ENCODE measurements at places on chromosomes 16 and 17.

GRCh38 chr17:5042157-5043022 lies 7.2 kb upstream of the SLC52A1 start:
- DNase-seq = no peak

DNA sequence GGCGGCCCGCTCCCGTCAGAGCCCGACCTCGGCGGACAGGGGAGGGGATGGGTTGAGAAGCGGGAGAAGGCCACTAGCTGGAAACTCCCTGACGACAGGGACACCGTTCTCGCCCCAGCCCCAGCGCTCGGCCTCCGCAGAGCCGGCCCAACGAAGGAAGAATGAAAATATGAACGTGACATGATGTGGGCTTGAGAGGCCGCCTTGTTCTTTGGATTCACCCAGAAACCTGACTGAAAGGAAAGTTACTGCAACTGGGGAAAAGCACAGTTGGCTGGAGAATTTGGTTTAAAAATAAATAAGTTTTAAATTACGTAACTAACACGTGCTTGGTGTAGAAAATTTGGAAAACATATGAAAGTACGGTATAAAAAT lies 21.1 kb downstream of the NPTX1 start:
- peak; percentile 80 for DNase-seq

DNA sequence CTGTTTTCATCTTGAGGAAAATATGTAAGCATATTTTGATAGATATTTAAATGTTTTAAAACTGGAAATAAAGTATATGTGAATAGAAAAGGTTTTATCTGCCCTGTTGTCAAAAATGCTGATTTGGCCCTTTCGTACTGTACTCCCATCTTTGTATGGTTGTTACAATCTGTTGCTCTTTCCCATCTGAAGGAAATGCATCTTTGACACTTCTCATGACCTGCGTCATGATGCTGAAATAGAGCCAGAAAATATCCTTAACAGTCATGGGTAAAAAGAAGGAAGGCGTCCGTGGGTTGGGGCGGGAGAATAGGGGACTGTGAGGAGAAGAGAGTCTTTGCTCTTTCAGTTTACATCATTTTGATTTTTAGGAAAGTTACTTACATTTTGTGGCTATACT lies 327.7 kb downstream of the BCAS3 start:
- no peak for DNase-seq

- no peak for DNase-seq
Measured at GRCh38 chr17:49170216-49170615, 37.6 kb downstream of the B4GALNT2 start.

DNA sequence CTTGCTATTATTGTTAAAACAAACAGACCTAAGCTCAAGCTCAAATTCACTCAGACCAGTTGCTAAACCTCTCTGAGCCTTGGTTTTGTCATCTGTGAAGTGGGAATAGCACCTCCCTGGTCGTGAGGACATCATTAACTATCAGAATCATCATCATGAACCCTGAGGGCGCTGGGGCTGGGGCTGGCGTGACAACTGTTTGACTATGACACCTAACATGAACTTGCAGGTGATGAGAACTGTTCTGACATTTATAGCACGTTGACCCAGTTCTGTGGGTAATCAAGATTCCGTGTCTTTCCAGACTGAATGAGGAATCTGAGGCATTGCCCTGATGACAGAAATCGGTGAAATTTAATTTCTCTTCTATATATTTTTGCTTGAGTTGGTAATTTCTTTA lies 71.3 kb upstream of the CDH5 start:
- no peak for DNase-seq

GRCh38 chr17:5668557-5669138 lies 84.3 kb upstream of the NLRP1 start:
- no peak for DNase-seq

DNA sequence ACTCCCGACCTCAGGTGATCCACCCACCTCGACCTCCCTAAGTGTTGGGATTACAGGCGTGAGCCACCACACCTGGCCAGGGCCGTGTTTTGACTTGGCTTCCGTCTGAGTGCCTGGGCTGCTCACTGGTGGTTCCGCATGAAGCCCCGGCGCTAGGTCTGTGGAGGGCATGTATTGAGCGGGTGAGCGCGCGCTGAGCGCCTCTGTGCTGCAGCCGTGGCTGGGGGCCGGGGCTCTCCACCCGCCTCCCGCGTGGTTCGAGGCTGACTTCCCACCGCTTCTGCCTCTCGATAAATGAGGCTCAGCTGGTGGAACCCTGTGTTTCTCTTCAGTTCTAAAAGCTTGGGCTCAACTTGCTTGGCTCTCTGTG lies 38.9 kb upstream of the ATP2A3 start:
- no peak for DNase-seq

DNA sequence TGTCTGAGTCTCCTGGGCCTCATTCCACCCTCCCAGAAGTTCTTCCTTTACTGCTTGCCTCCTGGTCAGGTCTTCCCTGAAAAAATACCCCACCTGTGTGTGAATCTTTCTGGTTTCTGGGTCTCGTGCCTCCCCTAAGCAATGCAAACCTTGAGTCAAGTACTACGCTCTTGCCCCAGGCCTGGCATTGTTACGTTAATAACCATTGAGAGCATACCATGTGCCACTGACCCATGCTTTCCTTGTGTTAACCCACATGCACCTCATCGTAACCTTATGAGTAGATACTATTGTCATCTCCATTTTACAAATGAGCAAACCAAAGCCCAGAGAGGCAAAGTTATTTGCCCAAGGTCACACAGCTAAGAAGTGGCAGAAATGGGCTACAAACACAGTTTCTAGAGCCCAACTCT lies 25.4 kb upstream of the TOB1 start:
- no peak for DNase-seq

DNA sequence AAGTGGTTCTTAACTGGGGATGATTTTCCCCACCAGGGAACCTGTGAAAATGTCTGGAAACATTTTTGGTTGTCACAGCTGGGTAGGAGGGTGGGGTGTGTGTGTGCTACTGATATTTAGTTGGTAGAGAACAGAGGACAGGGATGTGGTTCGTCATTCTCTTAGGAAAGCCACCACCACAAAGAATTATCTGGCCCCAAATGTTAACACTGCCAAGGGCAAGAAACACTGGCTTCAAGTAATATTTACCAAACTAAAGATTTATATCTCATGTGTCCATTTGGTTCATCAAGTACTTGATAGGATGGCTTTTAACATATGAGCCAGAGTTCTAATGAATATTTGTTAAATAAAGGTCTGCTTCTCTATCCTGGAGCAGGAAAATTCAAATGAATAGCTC lies 19.5 kb downstream of the MPHOSPH6 start:
- no peak for DNase-seq

DNA sequence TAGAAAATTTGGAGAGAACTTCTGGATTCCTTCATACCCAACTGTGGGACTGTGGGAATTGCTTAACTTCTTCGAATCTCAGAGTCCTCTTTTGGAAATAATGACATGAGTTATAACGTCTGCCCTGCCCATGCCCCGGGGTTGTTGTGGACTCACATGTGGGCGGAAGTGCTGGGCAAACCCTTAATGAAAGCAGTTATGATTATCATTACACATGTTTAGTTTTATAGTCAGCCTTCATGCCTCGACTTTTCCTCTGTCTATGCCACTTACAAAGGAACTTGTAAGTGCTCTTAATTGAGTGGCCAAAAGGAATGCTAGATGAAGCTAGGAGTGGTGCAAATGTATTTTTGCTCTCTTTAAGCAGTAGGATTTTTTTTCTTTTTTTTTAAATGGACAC lies 3.9 kb downstream of the KRT27 start:
- no peak for DNase-seq

DNA sequence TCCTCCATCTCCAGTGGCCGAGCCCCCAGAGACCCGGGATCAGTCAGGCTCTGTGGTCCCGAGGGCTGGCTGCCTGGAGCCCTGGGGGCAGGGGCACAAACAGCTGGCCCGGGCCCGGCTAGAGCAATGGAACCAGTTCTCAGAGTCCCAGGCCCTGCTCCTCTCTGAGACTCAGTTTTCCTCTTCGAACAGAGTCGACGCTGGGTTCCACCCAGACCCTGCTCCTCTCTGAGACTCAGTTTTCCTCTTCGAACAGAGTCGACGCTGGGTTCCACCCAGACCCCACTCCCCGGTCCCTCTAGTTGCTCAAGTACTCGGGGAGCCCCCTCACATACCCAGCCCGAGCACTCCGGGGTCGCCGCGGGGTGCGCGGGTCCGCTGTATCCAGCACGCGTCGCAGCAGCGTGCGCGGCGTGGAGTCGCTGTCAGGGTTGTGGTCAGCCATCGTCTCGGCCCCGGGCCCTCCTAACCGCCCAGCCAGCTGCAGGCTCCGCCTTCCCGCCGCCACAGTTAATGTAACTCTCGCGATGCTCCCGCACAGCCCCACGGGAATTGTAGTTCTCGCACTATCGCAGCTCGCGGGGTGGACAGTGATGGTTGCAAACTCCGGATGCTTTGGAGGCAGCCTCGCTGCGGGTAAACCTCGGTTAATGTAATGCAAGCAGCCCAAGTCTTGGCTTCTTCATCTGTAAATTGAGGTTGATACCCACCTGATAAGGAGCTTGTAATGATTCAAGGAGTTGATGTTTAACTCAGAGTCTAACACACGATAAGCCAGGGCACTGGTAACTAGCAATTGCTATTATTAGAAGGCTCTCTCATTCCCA lies 8.5 kb upstream of the THAP11 start:
- DNase-seq = peak; percentile 97

GRCh38 chr16:23121024-23121423 lies 28.2 kb downstream of the USP31 start:
- no peak for DNase-seq

- DNase-seq = no peak
Measured at GRCh38 chr17:76805319-76805718, 62.9 kb upstream of the MGAT5B start.

DNA sequence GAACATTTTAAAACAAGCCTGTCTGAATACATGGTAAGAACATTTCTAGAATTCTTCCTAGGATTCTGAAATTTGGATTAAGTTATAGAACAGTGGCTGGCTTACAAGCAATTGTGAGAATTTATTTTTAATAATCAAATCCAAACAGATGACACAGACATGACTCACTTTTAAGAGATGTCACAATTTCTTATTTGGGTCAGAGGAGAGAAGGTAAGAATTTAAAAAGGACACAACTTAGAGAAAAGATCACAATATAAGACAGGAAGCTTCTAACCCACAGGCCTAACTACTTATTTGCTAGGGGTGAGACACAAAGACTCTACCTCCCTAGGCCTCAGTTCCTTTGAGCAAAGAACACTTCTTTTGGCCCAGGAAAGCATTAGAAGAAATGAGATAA lies 32.7 kb downstream of the ZZEF1 start:
- no peak for DNase-seq

- no peak for DNase-seq
Measured at GRCh38 chr17:9146064-9146463, 124.8 kb downstream of the NTN1 start.

DNA sequence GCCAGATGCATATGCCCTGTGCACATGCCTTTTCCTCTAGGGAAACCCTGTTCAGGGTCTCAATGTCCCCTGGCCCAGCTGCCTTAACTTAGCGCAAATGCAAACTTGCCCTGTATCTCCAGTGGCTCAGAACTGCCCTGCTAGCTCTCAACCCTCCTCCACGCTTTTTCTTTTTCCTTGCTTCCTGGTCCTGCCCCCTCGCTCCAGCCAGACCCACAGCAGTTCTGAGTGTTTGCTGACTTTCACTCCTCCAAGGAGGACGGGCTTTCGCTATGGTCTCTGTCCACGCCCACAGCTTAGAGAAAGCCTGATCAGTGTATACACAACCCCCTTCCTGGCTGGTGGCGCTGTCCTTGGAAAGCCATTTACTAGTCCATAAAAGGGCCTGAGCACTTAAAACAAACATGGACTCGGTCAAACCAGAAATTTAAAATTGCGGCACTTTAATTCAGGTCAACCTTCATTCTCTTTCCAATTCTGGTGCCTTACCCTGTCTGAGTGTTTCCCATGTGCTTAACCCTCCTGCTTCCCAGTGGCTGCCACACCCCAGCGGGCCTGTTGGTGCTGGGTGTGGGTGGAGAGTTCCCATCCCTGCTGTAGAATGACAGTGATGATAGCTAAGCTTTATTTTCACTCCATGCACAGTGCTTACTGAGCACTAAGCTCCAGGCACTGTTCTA lies 15.6 kb upstream of the TMEM98 start:
- DNase-seq = no peak

DNA sequence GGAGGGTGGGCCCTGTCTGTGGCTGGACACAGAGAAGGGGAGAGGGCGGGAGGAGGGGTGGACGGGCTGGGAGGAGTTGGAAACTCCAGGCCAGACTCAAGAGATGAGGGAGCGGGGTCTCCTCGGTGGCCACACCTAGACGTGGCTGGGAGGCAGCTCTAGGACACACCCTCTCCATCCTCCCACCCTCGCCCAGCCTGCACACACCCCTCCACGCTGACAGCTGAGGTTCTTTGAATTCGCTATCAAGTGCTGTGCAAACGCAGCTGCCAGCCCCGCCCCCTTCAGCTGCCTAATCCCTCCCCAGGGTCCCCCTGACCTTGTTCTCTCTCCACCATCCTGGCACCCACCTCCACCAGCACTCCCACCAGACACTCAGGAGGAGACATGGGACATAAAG lies 48.7 kb downstream of the DNAH17 start:
- DNase-seq = no peak

- peak; percentile 87 for DNase-seq
Measured at GRCh38 chr17:77516902-77517301, 376.1 kb downstream of the SEC14L1 start.

DNA sequence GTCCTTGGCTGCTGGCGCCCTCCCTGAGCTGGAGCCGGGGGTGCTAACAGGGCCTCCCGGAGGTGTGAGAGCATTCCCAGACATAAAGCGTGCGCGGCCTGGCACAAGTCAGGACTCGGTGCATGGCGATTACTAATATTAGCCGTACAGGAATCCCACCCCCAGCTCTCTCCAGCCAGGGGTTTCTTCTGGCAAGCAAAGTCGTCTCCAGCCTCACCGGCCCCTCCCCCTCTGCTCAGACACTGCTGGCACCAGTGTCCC lies 5.0 kb downstream of the CASKIN1 start:
- DNase-seq = no peak

- no peak for DNase-seq
Measured at GRCh38 chr16:83721676-83722075, 86.1 kb upstream of the HSBP1 start.

- DNase-seq = peak; percentile 68
Measured at GRCh38 chr17:52027620-52028295, 130.8 kb downstream of the CA10 start.

DNA sequence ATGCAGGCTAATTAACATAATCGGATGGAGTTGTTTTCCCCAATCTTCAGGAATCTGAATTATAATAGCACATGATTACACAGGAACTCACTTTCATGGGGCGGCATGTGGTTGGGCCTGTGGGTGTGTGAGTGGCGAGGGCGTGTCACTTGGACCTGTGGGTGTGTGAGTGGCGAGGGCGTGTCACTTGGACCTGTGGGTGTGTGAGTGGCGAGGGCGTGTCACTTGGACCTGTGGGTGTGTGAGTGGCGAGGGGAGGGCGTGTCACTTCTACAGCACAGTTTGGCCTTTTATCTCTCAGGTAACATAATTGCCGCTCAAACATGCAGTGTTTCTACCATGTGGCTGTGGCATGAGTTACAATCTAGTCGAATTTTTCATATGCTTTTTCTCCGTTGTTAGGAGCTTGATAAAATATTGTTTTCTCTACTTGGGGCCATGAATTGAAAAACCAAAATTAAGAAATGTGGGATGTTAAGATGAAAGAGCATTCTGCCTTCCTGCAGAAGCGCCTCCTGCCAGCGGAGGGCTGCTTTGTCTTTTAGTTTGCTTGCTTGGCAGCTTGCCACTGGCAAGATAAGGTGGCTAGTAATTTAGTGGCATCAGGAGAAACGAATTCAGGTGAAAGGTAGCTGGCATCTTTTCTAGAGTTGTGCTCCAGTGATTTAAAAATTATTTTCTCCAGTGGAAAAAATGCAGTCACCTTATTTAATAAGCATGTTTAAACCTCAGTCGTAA lies 36.2 kb downstream of the USP10 start:
- DNase-seq = no peak

GRCh38 chr17:51508048-51508447 lies 247.7 kb downstream of the UTP18 start:
- no peak for DNase-seq
